GM23248 (cell line): ENCODE measurements at places on chromosomes 5 and 9.

- peak; percentile 27 for DNase-seq
These were observed 45.0 kb upstream of the TNC start for GRCh38 chr9:115162946-115163345.

GRCh38 chr5:161946911-161947310 is 99.0 kb downstream of the GABRA1 start:
- no peak for DNase-seq

GRCh38 chr9:136625101-136626065 is 37.3 kb upstream of the EGFL7 start:
- DNase-seq: peak; percentile 51

DNA sequence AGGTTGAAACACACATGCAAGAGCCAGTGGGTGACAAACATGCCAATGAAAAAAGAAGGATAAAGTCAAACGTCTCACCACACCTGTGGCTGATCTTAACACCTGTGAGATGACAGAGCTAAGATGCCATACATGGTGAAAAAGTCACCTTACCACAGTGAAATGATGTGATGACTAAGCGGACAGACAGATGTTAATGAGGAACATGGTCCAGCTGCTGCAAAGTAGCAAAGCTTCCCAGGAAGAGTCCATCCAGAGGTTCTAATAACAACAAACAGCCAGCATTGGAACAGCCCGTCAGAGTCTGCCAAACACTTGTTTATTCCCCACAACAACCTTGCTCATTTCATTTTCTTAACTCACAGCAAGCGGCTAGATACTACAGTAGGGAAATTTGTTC is 1.9 kb downstream of the KIAA1191 start:
- DNase-seq: peak; percentile 30

DNA sequence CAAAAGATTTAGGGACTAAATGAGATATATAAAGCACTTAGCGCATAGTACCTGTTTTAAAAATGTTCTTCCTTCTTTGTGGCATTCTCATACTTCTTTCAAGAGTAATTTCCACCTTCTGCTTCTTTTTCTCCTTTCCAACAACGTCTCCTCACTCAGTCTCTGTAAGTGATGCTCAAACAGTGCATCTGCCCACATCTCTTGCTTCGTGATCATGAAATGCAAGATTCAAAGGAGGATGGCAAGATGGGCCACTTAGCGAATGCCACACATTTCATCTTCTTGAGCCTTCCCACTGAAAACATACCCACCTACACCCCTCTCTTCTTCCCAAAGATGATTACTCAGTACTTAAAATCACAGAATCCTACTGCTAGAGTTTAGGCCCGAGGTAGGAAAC is 36.9 kb downstream of the MACIR start:
- no peak for DNase-seq
